Activated T-cell treated with anti-CD3 and anti-CD28 coated beads for 24 hours (primary cell): ENCODE measurements at places on chromosomes 12 and 14.

DNA sequence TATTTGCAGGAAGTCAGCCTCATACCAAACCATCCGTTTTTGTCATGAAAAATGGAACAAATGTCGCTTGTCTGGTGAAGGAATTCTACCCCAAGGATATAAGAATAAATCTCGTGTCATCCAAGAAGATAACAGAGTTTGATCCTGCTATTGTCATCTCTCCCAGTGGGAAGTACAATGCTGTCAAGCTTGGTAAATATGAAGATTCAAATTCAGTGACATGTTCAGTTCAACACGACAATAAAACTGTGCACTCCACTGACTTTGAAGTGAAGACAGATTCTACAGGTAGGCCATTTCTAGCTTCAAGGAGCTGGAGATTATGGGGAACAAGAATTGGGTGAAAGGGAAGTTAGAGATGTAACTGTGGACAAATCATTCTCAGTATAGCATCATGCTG is 126.1 kb downstream of the DAD1 start:
- DNase-seq, result no peak

GRCh38 chr14:86237733-86238132 is 707.8 kb downstream of the FLRT2 start:
- no peak for DNase-seq

GRCh38 chr12:127538316-127538715 is 728.7 kb upstream of the TMEM132C start:
- no peak for DNase-seq

DNA sequence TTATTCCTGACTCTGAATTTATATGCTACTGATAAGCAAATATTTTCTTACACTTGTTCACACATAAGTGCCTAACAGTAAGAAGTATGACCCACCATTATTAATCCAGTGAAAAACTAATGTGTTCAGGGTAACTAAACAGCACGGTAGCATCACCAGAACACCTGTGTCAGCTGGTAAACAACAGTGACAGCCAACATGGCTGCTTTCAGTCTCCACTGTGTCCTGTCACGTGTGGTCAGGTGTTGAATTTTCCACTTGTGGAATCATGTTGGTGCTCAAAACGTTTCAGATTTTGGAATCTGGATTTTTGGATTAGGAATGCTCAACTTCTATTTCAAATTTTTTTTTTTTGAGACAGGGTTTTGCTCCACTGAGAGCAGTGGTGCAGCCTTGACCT is 14.3 kb upstream of the ATP23 start:
- DNase-seq, result no peak

GRCh38 chr14:96082420-96083300 is 43.5 kb downstream of the C14orf132 start:
- DNase-seq, result no peak

DNA sequence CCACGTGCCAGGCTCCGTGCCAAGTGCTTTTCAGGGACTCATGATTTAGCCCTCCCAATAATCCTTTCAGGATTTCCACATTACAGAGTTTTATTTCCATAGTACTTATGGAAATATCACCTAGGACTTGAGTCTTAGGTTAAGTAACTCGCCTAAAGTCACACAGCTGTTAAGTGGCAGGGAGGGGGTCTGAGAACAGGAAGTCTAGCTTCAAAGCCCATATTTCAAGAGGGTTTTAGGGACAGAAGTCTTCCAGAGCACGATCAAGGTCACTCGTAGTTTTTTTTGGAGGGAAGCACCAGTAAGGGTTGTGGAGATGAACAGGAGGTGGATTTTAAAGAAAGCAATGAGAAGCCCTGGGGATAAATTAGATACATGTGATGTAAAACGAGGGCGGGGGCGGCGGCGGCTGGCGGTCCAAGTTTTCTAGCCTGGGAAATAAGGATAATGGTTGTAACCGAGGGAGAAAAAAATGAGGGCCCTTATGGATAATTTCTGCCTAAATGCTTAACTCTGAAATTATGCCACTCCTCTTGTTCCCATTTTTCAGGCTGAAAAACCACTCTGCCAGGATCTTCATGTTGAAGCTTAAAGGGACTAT is 192.6 kb upstream of the FOXN3 start:
- no peak for DNase-seq

DNA sequence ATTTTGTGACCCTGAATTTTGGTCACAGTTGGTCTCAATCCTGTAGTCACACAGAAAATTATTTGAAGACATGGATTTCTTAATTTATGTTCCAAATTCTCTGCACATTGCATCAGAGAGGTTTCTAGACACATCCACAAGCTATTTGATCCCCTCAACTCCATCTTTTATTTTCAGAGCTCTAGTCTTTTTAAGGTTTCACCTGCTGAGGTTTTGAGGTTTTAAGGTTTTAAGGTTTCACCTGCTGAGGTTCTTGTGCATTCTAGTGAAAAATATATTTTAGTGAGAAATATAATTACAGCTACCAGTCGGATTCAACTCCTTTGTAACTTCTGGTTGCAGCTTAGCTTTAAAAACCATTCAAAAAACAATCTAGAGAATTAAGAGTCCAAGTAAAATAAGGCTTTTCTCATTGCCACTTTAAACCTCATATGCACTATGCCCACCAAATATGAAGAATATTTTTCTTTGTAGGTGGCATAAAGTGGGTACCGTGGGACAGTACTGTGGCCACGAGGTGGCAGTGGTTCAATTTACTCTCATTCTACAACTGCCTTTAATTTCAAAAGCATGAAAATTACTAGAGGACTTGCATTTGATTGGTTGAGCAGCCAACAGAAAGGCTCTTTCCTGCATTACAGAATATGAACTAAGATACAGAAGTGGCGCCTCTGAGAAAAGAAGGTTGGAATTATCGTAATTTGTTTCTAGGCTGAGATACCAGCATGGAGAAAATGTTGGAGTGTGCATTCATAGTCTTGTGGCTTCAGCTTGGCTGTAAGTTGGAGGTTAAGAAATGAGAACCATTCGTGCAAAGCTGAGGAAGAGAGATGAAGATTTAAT is 366.5 kb upstream of the OR4E1 start:
- peak; percentile 10 for DNase-seq

GRCh38 chr12:33988197-33988805 is 34.0 kb upstream of the ALG10 start:
- DNase-seq, result no peak

DNA sequence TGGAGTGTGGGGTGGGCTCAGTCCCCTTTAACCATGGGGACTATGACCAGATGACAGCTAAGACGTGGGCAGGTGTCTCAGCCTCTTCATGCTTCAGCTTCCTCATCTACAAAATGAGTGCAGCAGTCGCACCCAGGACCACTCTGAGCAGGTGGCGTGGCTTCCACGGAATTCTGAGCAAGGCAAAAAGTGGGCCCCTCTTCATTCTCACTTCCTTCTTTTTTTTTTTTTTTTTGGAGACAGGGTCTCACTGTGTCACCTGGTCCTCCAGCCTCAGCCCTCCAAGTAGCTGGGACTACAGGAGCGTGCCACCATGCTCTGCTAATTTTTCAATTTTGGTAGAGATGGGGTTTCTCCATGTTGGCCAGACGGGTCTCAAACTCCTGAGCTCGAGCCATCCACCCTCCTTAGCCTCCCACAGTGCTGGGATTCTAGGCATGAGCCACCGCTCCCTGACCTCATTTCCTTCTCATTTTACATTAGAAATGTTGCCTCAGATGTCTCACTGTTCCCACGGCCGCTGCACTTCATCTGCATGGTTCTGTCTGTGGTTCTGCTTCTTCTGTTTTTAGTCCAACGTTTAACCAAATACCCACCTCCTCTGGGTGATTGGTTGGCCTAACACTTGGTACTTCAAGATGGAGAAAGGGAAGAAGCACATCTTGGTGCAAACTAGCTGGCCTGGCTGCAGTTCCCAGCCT is 41.3 kb upstream of the BCL7A start:
- no peak for DNase-seq

- no peak for DNase-seq
Measured at GRCh38 chr12:57149245-57149900, 2.0 kb upstream of the LRP1-AS start.

GRCh38 chr14:77613201-77613600 is 3.2 kb downstream of the SPTLC2 start:
- DNase-seq, result no peak

GRCh38 chr12:91804533-91804932 is 341.1 kb downstream of the BTG1 start:
- DNase-seq, result no peak

GRCh38 chr14:90781344-90781761 is 34.9 kb downstream of the TTC7B start:
- DNase-seq, result no peak

- DNase-seq, result no peak
Measured at GRCh38 chr12:122054842-122055520, 23.6 kb upstream of the MLXIP start.

DNA sequence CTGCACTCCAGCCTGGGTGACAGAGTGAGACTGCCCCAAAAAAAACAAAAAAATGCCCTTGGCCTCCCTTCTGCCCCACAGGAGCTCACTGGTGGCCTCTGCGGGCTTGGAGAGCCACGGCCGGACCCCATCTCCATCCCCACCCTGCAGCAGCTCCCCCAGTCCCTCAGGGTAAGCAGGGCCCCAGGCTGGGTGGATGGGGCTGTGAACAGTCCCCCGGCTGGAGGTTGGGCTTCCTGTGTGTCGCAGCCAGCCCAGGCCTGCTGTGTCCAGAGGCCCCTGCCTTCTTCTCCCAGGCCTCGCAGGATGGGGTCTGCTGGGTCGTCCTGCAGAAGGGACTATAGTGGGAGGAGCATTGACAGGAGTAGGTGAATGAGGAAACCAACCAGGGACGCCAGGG is 15.4 kb upstream of the PUS1 start:
- no peak for DNase-seq

GRCh38 chr12:64265839-64266238 is 43.7 kb upstream of the KICS2 start:
- no peak for DNase-seq
